ENCODE measurements at places on chromosomes 4 and X.

- DNase-seq, result no peak
Observed at GRCh38 chrX:68180579-68180978, 252.7 kb downstream of the OPHN1 start.

- DNase-seq, result no peak
Observed at GRCh38 chr4:175646802-175647201, 165.3 kb downstream of the GPM6A start.

- no peak for DNase-seq
Observed at GRCh38 chrX:55709735-55710134, 7.8 kb upstream of the RRAGB start.

- DNase-seq, result no peak
Observed at GRCh38 chr4:174314770-174315169, 31.1 kb downstream of the CEP44 start.

DNA sequence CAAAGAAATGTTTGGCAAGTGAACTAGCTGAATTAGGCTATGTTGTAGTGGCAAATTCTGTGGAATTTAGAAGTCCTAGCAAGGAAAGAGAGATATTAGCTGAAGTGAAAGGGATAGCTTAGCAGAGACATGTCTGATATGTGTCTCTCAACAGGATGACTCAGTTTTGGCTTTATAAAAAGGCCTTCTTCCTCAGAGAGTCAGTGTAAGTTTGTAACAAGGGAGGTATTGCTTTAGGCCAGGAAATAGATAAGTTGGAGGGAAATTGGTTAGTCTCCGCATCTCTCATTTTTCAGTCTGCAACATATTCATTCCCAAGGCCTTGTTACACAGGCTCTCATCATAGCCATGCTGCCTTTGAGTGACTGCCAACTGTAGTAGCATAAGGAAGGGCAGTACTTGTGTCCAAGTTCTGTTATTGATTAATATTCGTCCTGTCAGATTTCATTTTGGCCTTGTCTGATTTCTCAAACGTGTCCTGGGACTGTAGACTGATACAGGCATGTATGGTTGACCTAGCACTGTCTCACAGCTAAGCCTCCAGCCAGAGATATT, 4.0 kb downstream of the TMEM164 start:
- no peak for DNase-seq

DNA sequence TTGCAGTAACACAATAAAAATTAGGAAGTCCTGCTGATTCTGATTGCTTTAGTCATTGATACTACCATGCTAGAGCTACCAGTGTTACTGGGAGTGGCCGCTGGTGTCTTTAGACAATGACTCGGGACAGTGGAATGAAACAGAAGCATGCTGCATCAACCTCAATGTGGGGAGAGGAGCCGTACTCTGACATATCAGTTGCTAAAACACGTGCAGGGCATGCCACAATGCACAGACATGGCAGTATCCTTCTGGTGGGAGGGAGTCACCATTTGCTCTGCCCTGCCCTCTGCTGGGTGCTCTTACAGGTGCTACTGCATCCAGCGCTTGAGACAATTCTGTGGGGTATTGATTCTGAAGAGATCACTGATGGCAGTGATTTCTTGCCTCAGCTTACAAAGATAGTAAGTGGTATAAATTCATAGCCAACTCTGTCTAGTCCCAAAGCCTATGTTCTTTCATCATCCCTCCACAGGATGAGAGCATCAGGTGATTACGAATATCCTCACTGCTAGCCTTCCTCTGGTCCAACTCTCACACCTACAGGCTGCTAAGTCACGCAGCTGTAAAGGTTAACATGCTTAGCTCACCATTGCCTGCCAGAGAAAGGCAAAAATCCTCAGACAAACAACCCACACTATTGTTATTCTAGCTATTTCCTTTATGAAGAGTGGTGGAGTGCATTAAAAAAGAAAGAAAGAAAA, 43.7 kb downstream of the NSG1 start:
- peak; percentile 43 for DNase-seq

DNA sequence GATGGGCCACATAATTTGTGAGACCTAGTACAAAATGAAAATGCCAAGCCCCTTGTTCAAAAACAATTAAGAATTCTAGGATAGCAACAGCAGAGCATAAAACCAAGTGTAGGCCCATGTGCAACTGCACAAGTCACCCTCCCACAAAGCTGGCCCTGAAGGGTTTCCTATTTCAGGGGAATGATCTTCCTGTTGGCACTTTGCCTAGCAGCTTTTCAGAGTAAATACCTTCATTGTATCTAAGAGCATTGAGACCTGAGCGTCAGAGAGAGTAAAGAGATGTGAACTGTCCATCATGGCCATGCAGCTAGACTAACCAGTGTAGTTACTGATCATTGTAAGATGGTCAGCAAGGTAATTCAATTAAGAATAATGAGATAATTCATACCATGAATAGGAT, 113.6 kb downstream of the CNKSR2 start:
- no peak for DNase-seq

- DNase-seq, result no peak
Observed at GRCh38 chr4:36677112-36677511, 395.7 kb downstream of the DTHD1 start.

DNA sequence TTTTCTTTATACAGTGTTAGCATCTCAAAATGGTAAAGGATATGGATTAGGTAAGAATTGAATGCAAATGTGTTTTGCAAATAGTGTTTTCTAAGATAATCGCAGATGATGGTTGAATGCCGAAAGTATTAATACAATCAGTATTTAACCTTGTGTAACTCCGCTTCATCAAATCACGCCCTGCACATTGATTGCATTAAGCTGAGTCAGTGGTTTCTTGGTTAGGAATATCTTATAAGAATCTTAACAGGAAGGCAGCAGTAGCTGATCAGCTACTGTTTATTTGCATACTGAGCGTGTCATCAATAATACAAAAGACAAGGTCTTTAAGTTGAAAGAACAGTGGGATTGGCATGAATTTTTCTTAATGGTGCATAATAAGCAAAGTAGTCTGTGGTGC, 545.4 kb downstream of the RPA4 start:
- no peak for DNase-seq

DNA sequence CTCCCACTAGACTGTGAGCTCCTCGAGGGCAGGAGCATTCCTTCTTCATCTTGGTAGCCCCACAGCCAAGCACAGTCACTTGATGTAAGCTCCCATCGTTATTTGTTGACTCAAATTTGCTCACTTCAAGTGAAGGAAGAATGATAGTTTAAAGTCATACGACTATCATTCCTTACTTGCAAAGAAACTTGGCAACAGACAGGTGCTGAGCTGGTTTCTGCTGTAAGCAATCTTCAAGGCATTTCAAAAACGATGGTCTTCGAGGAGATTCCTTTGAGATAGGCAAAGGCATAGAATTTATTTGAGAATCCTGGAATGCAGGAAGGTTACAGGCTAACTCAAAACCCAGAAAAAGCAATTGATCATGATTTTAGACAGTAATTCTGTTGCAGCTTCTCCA, 64.8 kb downstream of the QDPR start:
- no peak for DNase-seq

DNA sequence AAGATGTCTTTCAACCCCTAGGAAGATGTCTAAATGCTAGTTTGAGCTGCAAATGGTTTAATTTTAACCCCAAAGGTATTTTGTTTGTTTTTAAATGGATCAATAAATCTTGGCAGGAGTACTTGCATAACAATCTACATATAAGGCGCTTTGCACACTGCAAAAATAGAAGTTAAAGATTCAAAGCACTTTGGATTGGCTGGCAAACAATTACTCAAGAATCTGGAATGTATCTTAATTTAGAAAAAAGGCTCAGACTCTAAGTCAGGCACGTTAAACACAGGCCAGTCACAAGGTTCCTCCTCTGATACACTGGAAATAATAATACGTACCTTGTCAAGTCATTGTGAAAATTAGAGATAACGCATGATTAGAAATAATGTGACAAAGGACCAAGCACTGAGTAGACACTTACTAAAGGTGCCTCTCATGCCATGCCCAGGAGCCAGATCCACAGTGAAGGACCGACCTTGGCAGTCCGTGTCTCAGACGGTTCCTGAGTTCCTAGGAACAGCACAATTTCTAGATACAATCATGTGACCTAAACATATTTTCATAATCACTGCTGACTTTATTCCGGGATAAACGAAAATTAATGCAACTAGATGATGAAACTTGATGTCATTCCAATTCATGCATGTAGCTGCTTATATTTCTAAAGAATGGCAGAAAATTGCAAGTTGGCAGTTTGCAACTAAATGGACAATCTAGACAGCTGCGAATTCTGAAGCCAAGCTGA, 49.6 kb downstream of the PROM1 start:
- no peak for DNase-seq

DNA sequence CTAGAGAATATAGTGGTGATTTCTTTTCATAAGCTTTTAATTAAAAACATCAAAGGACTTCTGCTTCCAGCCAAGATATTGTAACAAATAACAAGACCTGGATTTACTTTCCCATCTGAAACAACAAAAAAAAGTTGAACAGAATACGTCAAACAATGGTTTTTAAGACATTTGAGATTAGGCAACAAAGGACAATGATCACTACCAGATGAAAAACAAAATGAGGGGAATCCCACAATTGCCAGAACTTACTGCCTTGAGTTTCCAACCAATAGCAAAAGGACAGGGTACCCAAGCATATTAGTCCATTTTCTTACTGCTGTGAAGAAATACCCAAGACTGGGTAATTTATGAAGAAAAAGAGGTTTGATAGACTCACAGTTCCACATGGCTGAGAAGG, 341.4 kb upstream of the INTU start:
- no peak for DNase-seq

GRCh38 chr4:24644983-24645764, 60.8 kb upstream of the DHX15 start:
- no peak for DNase-seq

GRCh38 chr4:156705311-156705710, 266.3 kb downstream of the PDGFC start:
- DNase-seq, result no peak

DNA sequence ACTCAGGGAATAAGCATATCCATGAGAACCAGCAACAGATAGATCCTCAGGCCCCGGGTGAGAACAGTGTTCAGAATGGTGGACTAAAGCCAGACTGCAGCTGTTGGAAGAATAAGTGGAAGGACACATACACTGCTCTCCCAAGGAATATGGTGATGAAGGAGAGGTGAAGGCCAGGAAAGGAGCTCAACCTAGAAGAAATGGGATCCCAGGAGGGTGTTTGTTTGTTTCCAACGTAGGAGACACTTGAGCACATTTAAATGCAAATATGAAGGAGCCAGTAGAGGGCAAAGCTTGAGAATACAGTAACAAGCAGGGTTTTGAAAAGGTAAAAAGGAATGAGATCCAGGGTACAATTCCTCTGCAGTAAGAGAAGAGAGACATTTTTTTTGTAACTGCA, 42.4 kb upstream of the ATOH1 start:
- no peak for DNase-seq

GRCh38 chr4:72896515-72896914, 173.0 kb downstream of the COX18 start:
- DNase-seq, result no peak

DNA sequence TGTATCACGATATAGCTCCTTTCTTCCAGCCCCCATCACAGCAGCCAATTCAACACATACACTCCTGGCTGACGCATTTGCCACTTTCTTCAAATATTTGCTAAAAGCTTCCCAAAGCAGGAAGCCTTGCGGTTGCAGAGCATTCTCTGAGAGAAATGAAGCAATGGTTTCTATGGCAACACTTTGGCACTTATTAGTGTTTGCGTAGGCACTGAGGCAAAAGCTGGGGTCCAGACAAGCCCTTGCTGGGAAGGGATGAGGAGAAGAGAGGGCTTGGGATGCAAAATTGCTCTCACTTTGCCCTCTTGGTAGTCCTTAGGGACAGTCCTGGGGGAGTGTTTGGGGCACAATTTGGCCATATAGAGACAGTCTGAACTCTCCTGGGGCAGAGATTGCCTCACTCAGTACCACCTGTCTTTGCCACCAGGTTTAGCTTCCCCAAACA, 55.0 kb upstream of the PAK3 start:
- peak; percentile 39 for DNase-seq

- DNase-seq, result no peak
Observed at GRCh38 chr4:76997532-76997931, 48.0 kb downstream of the SEPTIN11 start.

- DNase-seq, result no peak
Observed at GRCh38 chrX:133654811-133655210, 239.5 kb upstream of the GPC4 start.

DNA sequence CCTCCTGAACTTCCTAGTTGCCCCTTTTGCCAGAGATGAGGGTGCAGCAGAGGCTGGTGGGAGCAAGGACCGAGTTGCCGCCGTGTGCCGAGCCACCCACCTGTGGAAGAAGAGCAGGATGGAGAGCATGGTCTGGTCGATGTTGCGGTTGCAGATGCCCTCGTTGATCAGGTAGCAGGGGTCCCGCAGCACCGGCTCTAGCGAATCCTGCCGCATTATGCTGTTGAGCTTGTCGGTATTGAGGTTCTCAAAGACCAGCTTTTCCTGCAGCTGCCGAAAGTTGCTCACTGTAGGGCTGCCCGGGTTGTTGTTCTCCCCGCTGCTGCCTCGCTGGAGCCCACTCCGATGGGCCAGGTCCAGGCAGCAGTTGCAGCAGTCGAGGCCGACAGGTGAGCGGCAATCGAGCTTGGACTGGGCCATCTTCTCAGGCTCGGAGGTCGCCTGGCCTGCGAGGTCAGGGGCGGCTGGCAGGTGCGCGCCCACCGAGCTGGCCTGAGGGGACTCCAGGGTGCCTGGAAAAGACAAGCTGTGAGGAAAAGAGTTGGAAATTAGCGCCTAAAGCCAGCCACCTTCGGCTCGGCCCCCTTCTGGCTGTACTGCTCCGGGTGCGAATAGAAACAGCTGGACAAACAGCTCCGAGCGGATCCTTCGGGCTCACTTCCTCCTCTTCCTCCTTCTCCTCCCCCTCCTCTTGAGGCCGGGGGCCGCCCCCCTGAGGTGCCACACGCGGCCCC, 420 bp downstream of the TSC22D3 start:
- DNase-seq, result no peak

DNA sequence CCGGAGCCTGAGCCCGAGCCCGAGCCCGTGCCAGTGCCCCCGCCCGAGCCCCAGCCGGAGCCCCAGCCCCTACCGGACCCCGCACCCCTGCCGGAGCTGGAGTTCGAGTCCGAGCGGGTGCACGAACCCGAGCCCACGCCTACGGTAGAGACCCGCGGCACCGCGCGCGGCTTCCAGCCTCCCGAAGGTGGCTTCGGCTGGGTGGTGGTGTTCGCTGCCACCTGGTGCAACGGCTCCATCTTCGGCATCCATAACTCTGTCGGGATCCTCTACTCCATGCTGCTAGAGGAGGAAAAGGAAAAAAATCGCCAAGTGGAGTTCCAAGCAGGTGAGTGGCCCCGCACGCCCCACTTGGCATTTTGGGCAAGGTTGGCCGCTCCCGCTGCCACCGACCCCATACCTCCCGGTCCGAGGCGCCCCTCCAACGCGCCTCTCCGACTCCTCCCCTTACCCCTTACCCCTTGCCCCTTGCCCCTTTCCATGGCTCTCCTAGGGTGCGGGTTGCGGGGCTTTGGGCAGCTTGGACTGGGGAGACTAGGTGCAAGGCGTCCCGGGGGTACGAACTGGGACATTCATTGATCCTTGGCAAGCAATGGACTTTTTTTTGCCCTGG, 553 bp downstream of the SLC16A2 start:
- DNase-seq, result no peak

GRCh38 chr4:5799406-5799805, 88.4 kb downstream of the EVC start:
- DNase-seq, result no peak
